ENCODE measurements at places on chromosomes 16 and 17. TPM values are rescaled to one million over a fixed set of nuclear protein-coding genes. Genes with fewer than 3 reads are reported as not detected.

DNA sequence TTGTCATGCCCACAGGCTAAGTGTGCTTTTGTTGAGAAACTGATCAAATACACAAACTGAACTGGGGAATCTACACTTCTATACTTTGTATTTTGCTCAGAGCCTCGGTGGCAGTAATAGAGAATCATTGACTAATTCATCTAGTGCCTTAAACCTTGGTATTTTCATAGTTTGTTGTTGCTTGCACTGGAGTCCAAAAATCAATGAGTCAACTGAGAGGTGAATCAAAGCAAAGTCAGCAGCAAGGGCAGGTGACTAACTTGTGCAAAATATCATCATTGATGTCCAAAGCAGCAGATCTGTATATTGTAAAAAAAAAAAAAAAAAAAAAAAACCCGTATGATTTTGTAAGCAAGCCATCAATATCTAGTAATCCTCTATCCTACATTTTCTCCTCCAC lies 296.4 kb downstream of the MAP2K6 start:
- H3K36me3 ChIP-seq = no peaks in the 10 kb centered on the region
- no peaks in the 10 kb centered on the region for H3K4me1 ChIP-seq
- no peak overlapping the region for H3K27ac ChIP-seq
- no peaks in the 10 kb centered on the region for H3K27me3 ChIP-seq

- H3K27me3 ChIP-seq = no peaks in the 10 kb centered on the region
- H3K36me3 ChIP-seq = peaks cover 72% of the 10 kb centered on the region
- DNase-seq = no peak
- H3K4me3 ChIP-seq = no peak overlapping the region
These were observed 31.9 kb downstream of the LITAFD start for GRCh38 chr16:8914098-8914497.

DNA sequence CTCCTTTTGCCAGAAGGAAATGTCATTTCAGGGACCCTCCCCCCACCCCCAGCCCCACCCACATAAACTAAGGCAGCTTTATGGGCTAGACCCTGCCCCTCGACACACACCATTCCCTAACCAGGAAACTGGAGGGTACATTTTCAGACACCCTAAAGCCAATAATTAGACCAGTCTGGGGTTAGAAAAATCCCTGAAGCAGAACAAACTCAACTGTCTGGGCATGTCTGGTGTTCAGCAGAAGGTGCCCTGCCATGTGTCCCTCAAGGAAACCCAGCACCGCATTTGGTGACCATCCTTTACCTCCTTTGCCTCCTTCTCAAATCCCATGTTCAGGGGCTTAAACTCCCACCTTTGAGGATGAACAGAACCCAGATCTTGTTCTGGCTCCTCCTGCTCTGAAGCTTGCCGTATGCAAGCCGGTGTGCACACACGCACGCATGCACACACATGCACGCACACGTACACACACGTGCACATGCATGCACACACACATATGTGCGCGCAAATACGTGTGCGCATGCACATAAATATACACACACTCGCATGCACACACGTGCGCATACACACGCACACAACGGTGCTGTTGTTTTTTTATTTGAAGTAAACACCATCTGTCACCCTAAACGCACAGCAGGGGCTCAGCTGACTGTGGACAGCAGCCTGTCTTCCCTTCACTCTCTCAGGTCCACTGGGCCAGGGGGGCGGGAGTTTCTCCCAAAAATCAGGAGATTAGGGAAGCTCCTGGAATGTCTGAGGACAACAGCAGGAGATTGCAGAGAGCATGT lies 156.8 kb upstream of the TNRC6C start:
- peaks cover 48% of the 10 kb centered on the region for H3K4me1 ChIP-seq
- H3K27ac ChIP-seq = no peak overlapping the region
- no peak overlapping the region for H3K4me3 ChIP-seq
- no peak for DNase-seq
- H3K27me3 ChIP-seq = no peaks in the 10 kb centered on the region
- no peaks in the 10 kb centered on the region for H3K36me3 ChIP-seq

DNA sequence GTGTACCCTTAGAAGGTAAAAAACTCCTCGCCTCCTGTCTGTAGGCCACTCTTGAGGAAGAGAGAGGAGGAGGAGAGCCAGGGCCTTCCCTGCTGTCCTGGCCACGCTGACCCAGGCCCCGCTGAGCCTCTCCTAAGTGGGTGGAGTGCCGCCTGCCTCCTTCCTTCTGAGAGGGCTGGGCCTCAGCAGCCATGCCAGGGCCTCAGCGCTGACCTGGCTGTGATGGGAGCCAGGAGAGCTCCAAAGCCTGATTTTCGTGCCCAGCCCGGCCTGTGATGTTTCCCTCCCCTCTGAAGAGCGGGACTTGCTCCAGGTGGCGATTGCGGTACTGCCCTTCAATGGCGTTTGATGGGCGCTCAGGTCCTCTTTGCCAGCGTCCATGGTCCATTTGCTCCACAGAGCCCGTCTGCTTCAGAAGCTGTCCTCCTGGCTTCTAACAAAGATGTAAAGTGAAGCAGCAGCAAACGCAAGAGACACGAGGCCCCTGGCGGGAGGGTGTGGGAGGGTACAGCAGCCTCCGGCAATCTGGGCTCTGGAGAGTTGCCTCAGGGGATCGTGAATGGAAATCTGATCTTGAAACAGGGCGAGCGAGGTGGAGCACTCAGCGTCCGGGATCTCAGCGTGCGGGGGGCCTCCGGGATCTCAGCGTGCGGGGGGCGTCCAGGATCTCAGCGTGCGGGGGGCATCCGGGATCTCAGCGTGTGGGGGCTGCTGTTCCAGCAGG lies 93.5 kb downstream of the NPIPB11 start:
- DNase-seq = no peak
- no peaks in the 10 kb centered on the region for H3K27me3 ChIP-seq
- no peak overlapping the region for H3K4me3 ChIP-seq
- H3K4me1 ChIP-seq = peaks cover 8% of the 10 kb centered on the region
- no peaks in the 10 kb centered on the region for H3K36me3 ChIP-seq
- no peak overlapping the region for H3K27ac ChIP-seq

GRCh38 chr17:49521471-49522356 lies 26.6 kb downstream of the NGFR start:
- H3K27me3 ChIP-seq = no peaks in the 10 kb centered on the region
- no peak for DNase-seq
- no peak overlapping the region for H3K27ac ChIP-seq
- peaks cover 2% of the 10 kb centered on the region for H3K4me1 ChIP-seq
- no peaks in the 10 kb centered on the region for H3K36me3 ChIP-seq

DNA sequence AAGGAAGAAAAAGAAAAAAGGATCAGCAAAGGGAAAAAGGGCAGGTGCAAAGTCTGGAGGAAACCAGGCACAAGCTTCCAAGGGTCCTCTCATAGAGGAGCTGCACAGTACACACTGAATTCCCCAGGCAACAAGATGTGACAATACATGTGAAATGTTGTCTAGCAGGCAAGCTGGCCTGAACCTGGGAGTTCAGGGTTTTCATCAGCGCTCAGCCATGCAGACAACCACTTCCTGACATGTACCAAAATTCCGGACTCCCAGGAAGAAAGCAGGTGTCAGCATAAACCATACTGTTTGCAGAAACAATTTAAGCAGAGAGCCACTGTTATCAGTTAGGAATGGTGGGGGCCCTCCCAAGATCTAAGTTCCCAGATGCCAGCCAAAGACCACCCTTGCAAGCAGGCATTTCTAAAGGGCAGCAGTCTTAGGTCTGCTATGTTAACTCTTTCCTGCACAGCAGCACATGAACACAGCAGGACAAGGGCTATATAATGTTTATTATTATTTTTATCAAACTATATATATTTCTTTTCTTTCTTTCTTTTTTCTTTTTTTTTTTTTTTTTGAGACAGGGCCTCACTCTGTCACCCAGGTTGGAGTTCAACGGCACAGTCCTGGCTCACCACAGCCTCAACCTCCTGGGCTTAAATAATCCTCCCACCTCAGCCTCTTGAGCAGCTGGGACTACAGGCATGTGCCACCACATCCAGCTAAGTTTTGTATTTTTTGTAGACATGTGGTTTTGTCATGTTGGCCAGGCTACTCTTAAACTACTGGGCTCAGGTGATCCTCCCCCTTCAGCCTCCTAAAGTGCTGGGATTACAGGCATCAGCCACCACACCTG lies 10.1 kb downstream of the TK2 start:
- H3K27me3 ChIP-seq = no peaks in the 10 kb centered on the region
- no peaks in the 10 kb centered on the region for H3K4me1 ChIP-seq
- H3K36me3 ChIP-seq = peaks cover 19% of the 10 kb centered on the region
- no peak overlapping the region for H3K27ac ChIP-seq
- no peak for DNase-seq

DNA sequence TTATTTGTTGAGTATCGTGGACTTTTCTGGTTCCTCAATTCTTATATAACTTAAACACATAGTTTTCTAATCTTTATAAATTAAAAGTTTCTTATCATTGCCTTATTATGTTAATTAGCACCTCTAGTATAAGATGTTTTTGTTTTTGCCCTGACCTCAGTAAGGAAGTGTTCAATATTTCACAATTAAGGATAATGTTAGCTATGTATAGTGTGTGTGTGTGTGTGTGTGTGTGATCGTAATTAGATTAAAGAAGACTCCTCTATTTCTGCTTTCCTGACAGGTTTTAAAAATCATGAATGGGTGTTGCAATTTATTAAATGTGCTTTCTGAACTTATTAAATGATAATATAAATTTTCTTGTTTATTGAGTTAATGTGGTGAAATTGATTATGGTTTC lies 12.0 kb downstream of the IL21R start:
- H3K27me3 ChIP-seq = no peaks in the 10 kb centered on the region
- DNase-seq = no peak
- H3K4me3 ChIP-seq = no peak overlapping the region

DNA sequence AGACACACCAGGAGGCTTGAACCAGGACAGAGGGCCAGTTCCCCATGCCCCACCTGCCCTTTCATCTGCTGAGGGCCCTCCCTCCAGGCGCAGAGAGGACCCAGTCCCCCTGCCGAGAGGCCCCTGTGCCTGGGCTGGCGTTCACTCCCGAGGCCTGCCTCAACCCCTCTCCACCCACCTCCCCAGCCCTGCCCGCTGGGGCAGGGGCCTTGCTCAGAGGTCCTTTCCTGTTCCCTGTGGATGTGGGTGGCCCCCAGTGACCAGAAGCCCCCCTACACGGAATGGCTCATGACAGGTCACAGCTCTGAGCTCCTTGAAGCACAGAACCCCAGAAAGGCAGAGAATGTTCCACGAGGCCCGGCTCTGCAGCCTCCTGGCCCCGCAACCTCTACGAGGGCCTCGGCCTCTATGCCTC lies 6.7 kb downstream of the TMC6 start:
- H3K4me1 ChIP-seq = peaks cover 37% of the 10 kb centered on the region
- H3K27me3 ChIP-seq = no peaks in the 10 kb centered on the region
- H3K27ac ChIP-seq = no peak overlapping the region
- H3K4me3 ChIP-seq = no peak overlapping the region
- peaks cover 90% of the 10 kb centered on the region for H3K36me3 ChIP-seq

Gene RNF157
- total RNA-seq = 4.0 TPM
